ENCODE measurements at places on chromosomes 16 and 17.

- no peak for DNase-seq
Measured at GRCh38 chr16:85570735-85571562, 42.2 kb upstream of the GSE1 start.

- DNase-seq = no peak
Measured at GRCh38 chr17:7987112-7987893, 15.1 kb upstream of the GUCY2D start.

DNA sequence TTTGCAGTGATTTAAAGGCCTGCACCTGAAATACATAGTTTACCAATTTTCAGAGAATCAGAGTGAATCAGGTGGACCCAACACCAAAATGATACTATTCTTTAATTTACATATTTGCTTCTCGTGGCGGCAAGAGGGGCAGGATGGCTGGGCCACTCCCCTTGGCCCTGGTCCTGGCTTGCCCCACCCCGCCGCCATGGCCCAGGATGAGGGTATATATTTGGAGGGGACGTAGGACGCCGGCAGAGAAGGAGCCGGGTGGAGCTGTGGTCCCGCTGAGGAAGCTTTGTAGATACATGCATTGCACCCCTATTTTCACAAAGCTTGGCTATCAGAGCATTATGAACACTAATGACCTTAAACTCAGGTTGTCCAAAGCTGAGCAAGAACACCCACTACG is 43.5 kb downstream of the EFCAB13 start:
- no peak for DNase-seq

GRCh38 chr17:63071797-63072196 is 105.8 kb downstream of the TANC2 start:
- no peak for DNase-seq

GRCh38 chr16:23296994-23297393 is 5.1 kb upstream of the SCNN1B start:
- DNase-seq = no peak

DNA sequence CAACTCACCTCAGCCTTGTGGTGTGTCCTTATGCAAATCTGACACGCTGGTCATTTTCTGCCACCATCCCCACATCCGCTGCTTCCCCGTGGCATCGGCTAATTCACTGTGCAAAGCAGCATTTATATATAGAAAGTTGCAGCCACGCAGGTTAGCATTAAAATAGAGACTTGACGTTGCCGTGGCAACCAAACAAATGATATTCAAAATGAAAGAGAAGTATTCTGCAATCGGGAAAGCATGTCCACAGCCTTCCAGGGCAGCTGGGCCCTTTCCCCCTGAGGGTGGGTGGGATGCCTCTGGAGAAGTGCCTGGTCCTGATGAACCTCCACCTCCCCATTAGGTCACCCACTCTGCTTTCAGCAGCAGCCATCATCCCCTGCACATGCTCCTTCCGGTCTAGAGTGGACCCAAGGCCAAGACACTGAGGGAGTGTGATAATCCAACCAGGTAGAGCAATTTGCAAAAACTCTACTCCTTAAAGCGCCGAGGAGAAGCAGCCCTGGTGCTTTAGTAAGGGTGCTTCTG is 138.7 kb downstream of the GAS7 start:
- DNase-seq = no peak

GRCh38 chr17:78316115-78316866 is 43.6 kb downstream of the SOCS3 start:
- no peak for DNase-seq

DNA sequence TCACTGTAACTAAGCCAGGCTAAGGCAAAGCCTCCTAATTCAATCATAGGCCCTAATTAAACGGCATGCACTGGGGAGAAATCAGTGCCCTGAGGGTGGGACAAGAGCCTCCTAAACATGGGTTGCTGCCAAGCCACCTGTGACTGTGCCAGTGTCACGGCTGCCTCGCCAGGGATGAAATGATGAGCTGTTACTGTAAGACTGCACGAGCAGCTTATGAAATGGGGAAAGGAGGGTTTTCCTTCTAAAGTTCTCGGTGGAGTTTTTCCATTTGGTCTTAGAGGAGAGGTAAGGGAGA is 12.7 kb downstream of the TMEM11 start:
- DNase-seq = no peak

GRCh38 chr17:16931318-16932060 is 40.4 kb downstream of the TNFRSF13B start:
- no peak for DNase-seq

DNA sequence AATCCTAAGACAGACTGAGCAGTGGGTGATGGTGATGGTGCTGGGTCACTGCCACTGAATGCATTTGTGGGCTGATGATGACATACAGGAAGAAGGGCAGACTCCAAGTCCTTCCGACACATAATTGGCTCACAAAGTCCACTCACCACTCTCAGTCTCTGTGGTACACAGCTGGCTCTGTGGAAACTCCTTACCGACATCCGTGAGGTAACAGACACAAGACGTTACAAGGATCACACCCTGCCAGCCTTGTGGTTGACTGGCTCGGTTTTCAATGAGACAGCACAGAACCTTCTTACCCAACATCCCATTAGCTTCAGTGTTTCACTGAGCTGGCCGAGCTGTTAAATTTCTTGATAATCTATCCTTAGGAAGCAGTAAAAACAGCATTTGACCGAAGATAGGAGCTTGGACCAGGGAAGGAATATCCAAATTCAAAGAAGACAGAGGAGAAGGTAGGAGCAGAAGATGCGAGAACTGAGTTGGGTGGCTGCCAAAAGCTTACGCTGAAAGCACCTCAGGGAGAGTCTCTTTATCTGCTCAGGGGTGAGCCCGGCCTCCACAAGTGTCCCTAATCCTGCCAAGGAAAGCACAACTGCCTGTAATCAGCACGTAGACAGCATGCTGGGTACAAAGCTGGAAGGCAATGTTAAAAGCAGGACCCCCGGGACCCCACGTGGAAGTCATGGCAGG is 5.5 kb upstream of the MXRA7 start:
- DNase-seq = no peak

DNA sequence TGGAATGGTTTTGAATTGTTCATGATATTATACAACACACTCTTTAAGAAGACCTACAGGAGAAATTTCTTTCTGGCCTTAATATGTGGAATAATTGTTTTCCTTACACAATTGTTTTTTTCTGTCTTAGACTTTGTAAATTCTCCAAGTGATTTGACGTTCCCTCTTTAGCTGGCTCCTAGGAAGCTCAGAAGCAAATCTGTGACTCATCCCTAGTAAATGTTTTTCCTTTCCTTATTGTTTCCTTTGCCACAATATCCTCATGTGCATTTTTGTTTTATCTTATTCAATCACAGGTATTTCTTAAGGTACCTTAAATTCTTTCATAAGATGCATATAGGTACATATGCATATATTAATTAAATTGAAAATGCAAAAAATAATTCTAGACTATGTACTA is 13.5 kb downstream of the KIAA0753 start:
- DNase-seq = no peak

- DNase-seq = no peak
Measured at GRCh38 chr17:34206569-34206968, 48.5 kb upstream of the CCL2 start.

DNA sequence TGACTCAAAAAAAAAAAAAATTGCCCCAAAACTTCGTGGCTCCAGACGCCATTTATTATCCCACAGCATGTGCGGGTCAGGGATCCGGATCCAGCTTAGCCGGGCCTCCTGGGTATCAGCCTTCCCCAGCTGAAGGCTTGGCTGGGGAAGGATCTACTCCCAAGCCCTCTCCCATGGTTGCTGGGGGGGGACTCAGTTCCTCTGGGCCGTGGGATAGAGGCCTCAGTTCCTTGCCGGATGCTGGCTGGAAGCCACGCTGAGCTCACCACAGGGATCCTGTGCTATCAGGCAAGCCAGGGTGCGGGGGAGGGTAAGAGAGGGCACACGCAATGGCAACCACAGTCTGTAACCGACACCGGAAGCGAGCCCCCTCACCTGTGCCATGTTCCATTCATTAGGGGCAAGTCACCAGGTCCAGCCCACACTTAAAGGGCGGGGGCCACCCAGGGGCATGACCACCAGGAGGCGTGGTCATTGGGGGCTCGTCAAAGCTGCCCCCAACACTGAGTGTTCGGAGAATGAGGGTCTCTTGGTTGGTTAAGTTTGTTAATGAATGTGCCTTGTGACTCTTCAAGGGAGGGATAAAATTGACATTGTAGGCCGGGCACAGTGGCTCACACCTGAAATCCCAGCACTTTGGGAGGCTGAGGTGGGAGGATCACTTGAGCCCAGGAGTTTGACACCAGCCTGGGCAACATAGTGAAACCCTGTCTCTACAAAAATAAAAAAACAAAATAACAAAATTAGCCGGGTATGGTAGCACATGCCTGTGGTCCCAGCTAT is 210.0 kb upstream of the GSE1 start:
- no peak for DNase-seq

DNA sequence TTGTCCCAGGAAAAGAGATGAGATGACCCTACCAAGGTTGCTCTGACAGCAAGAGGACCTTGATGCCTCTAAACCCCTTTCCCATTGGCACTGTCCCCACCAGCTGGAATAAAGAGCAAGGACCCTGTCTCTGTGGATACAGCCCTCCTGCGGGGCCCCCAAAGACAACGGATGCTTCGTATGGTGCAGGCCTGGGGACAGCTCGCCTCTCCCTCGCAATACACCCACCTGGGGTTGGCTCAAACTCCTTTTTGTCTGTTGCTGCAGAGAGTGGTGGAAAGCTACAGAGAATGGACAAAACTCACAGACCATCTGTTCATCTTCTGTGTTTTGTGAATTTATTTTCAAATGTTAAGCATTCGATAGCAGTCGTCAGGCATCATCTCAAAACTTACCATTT is 27.6 kb upstream of the CACNG3 start:
- no peak for DNase-seq

DNA sequence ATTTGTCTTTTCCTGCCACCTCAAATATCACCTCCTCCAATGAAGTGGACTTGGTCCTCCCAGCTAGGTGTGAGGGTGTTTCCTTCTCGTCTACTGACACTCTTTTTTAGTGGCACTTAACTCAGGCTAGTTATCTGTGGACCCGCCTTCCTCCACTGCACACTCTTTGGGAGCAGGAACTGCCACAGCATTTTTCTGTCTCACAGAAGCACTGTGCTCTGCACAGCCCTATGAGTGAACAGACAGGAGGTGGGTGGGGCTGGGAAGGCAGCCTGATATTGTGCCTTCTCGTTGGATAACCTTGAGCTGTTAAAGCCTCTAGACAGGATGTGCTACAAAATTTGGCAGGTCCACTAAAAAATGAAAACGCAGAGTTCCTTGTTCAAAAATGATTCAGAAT is 31.9 kb upstream of the HOXB13 start:
- DNase-seq = no peak

- DNase-seq = no peak
Measured at GRCh38 chr16:78478267-78478861, 378.9 kb downstream of the WWOX start.

DNA sequence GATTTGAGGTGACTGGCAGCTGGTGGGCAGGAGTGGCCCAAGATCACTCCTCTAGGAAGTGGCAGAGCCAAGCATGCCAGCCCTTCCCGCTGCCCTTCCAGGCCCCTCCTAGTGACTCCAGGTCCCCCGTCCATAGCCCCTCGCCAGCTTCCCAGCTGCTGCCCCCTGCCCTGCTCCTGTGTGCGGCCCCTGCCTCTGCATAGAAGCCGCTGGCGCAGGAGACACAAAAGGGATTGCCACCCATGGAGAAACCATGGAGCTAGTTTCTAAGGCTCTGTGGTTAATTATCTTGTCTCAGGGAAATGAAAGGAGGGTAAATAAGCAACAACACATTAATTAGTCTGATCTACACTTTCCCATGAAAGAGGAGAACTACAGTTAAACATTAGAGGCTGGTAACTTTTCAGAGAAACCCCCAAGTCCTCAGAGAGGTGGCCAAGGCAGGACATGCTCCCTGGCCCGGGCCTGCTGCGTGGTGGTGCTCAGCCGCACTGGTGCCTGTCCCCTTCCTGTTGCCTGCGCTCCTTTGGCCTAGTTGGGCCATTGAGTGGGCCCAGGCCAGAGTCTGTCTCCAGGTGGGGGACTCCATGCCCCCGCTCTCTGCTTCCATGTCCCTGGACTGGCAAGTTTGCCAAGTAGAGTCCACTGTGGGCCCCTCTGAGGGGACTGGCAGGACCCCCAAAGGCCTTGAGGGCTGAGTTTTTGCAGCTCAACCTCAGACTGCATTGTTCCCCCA is 65.2 kb downstream of the PRMT7 start:
- no peak for DNase-seq

DNA sequence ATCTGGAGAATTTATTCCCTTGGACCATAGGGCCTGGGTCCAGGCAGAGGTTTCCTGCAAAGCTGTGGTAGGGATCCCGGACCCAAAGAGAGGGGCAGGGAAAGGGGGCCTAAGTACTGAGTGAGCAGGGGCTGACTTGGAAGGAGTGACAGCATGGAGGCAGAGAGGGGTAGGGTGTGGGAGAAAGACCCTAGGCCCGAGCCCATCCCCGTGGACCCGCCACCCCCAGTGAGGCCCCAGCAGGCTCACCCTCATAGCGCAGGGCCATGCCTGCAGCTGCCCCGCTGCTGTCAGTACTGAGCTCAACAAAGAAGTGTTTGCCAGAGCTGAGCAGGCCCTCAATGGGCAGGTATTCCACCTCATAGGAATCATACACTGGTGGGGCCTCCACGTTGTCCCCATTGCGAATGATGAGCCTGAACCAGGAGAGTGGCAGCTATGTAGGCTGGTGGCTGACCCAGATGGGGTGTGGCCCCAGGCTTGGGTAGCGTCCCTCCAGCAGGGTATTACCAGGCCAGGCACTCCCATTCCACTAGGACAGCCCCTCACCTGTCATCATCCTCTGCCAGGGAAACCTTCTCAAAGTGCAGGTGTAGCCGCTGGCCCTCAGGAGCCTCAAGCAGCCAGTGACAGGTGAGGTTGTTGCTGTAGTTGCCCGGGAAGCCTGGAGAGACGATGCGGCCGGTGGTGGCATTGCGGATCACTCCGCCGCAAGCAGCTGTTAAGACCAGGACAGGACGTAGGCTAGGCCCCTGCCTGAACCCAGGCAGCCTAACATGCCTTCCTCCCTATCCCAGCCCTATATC is 9.1 kb upstream of the PHF12 start:
- DNase-seq = no peak

DNA sequence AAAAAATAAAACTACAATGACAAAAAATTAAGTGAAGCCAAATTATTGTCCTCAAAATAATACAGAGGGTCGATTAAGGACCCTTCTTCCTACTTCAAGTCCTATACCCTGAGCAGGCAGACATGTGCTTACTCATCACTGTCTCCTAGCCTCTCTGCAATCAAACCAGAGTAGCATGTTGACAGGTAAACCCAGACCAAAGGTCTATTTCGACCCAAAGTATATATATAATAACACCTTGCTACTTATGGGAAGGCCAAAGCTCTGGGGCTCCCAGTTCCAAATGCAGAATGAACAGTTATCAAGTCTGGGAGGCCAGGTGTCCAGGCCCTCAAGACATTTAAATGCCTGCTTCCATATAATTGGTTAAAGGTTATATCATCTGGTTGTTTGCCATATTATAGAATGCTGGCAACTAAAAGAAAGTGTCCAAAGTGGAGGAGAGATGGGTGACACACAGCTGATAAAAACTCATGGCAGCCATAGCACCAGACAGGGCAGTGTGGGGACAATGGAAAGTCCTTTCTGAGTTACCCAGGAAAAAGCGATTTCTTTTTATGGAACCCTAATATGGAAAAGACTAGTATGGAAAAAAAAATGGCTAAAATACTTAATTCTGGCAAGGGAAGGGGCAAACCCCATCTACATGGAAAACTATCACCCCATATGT is 53.6 kb downstream of the N4BP1 start:
- DNase-seq = no peak
